ENCODE measurements at places on chromosomes 13 and 19.

- no peak for DNase-seq
Observed at GRCh38 chr19:33752945-33753344, 43.7 kb upstream of the KCTD15 start.

DNA sequence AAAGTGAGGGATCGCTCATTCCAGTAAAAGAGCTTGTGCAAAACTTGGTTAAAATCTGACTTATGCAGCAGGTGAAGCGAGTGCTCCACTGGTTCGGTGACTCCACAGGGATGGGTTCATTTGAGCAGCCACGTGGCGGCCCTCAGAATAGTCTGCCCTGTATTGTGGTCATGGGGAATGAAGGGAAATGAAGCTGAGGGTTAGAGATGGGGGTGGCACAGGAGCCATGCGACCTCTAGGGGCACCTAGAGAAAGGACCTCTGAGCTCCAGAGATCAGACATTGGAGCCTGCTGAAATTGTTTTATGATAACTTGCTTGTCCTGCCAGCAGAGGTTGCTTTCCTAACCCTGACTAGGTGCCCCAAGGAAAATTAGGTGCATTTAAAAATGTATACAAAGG, 26.6 kb downstream of the CBY2 start:
- DNase-seq, result no peak

GRCh38 chr19:35249848-35250711, 1.3 kb downstream of the LSR start:
- no peak for DNase-seq

DNA sequence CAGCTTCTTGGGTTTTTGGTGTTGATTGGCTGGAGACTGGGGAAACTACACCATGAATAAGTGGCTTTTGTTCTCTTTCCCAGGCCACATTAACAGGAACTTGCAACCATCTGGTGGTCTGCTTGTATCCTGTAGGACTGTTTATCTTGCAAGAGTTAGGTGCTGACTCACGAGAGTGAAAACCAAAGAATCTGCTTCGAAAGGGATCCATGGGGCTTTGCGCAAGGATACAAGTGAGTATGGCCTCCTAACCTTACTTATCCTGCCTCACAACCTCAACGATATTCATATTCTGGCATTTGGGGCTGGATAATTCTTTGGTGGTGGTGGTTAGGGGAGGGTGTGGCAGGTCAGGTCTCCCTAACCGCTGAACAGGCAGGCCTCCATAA, 4.7 kb upstream of the SIGLECL1 start:
- DNase-seq, result no peak

DNA sequence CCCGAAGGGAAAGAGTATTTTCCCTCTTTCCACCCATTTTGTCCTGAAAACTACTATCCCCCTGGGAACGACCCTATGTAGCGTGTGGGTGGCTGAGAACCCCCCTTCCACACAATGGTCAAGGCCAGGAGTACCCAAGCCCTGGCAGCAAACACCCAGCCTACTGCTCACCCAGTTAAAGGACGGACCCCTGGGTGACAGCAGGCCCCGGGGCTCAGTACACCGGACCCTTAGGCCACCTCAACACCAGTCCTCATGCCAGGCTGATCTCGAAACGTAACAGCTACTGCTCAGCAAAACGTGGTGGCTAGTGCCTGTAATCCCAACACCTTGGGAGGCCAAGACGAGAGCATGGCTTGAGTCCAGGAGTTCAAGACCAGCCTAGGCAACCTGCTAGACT, 1.4 kb downstream of the ANKRD27 start:
- no peak for DNase-seq

- DNase-seq, result no peak
Observed at GRCh38 chr13:42729857-42730402, 51.5 kb upstream of the FAM216B start.

DNA sequence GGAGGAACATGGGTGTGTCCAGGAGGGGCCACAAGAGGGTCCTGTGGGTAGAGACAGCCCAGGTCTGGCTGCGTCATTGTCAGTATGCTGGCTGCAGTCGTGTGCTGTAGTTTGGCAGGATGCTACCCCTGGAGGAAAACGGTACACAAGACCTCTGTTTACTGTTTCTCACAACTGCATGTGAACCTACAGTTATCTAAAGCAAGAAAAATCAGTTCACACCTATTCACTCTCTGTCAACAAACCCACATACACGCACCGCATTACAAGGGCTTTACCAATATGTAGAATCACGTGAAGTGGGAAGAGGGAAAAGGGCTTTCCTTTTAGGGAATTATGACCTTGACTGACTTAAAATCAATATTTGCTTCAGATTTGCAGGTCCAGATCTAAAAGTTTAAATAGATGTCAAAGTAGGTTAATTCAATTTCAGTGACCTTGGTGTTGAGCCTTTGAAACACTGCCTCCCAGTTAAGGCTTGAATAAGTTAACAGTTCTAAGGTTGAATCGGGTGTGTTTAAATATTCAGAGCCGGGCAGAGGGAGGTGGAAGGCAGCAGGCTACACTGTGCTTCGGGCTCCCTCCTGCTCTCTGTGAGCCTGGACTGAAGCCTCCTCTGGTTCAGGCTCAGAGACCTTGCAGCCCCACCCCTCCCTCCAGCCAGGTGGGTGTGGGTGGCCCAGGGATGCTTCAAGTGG, 17.2 kb upstream of the MCF2L start:
- DNase-seq, result no peak

Measured in LNCaP clone FGC (cell line).